Natural killer cell treated with Interleukin-12 subunit alpha and Interleukin-12 subunit beta and Interleukin-15 and Interleukin-18, amount 100 ng/mL, for 72 hours (primary cell): ENCODE measurements at places on chromosomes 2 and 18. TPM values are rescaled to one million over a fixed set of nuclear protein-coding genes. Genes with fewer than 3 reads are reported as not detected.

Gene MYO5B
- not detected for total RNA-seq

Gene CGREF1
- total RNA-seq = 1.4 TPM

Gene RAB6D
- not detected for total RNA-seq

Gene PTPRN
- total RNA-seq = not detected

Gene RFX8
- 2.2 TPM for total RNA-seq
